ENCODE measurements at places on chromosomes 2 and 18. TPM values are rescaled to one million over a fixed set of nuclear protein-coding genes. Genes with fewer than 3 reads are reported as not detected.

RNASEH1 gene
- 29.9 TPM for total RNA-seq

ABCA12 gene
- total RNA-seq: not detected

TMEM198 gene
- not detected for total RNA-seq

SPOPL gene
- 12.1 TPM for total RNA-seq

CNTNAP5 gene
- 0.09 TPM for total RNA-seq

All from endothelial cell of coronary artery (primary cell).